GM03348 (cell line): ENCODE measurements at places on chromosomes 11 and 22.
A peak's percentile ranks its signal among the peaks of the same experiment; 100 is the strongest.

DNA sequence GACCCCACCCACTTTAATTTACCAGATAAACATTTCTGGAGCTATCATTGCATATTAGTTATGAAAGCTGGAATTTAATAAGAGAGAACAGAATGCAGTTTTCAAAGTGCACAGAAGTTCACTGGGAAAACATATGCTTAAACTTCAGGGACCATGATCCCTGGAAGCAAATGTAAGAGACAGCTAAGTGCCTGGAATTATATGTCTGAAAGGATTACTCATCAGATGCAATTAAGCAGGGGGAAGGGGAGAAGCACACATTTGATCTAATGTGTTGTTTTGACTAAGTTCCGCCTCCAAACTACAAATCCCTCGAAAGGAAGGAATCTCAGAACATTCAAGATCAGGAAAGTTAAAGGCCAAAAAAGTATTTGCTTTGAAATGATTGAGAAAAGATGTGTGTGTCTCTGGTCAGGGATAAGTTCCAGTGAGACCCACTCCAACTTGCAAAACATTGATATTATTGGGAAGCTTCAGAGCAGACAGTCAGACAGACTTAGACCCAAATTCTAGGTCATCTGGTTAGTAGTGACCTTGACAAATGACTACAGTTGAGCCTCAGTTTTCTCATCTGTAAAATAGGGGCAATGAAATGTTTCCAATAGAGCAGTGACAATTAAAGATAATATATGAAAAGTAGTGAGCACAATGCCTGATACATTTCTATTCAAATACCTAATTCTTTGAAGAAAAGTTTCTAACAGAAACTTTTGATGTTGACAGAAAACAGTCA, 147.6 kb downstream of the ME3 start:
- peak; percentile 61 for DNase-seq

DNA sequence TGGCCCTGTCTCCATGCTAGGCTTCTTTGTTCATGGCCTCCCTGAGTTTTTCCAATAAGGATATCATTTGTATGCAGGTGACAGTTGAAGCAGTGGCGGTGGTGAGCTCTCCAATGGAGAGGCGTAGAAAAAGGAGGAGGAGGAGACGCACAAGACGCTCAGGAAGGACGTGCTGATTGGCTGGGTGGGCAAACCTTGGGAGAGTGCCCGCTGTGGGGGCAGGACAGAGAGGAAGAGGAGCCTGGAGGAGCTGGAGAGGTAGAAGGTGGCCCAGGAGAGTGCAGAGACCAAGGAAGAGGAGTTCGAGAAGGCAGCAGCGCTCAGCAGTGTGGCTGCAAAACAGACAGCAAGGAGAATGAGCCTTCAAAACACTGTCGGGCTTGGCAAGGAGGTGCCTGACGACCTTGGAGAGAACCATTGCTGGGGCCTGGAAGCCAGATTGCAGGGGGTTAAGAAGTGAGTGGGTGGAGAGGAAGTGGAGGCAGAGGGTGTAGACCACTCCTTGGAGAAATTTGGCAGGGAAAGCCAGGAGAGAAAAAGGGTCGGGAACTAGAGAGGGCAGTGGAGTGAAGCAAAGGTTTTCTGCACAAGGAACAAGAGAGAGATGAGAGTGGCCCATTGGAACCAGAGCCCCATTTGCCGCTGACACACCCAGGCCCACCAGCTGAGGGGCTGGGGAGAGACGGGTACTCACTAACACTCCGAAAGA, 7.5 kb downstream of the CLCF1 start:
- DNase-seq = no peak

DNA sequence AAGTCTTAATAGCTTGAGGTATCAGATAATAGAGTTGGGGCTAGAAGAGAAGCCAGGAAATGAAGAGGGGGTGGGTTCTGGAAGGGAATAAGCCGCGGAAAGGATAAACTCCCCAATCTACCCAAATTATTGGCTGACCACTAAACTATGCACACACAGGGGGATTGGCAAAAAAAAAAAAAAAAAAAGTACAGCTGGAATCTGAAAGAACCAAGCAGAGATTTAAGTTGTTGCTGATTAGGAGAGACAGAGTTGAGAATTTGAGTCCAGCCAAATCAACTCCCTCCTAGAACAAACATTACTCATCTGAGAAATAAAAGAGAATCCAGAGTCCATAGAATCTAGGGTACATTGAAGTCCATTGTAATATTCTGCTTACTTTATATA, 134.9 kb downstream of the CCDC81 start:
- DNase-seq = no peak

DNA sequence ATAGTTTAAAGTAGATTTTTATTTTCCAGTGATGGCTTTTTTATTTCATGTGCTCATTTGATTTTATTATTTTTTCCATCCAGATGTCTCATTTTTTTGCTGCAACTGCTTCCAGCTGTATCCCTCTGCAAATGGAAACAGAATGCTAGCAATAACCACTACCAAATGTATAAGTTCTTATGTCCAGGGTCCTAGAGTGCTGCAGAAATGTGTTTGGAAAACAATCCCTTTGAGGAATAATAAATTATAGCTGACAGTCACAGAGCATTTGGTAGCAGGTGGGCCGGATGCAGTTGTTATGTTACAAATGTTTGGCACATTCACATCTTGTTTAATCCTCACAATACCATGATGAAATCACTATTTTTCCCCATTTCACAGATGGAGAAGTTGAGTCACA, 300.7 kb upstream of the PDGFD start:
- DNase-seq = no peak

- DNase-seq = no peak
These were observed 220.6 kb downstream of the TMEM135 start for GRCh38 chr11:87258171-87258833.

DNA sequence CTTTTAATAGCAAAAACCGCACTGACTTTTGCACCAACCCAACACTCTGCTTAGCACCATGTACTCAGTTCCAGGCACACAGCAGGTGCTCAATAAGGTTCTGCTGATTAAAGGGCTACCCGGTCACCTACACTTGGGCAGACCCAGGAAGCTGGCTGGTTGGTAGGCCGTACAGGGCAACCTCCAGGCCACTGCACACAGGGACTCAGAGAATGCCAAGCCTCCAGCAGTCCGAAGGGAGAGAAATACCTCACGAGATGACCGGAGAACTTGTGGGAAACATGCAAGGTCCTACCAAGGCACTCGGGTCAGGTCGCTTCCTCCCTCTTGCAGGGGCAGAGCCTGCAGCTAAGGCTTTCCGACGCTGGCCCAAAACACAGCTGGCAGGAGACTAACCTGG, 109.2 kb downstream of the MICAL3 start:
- no peak for DNase-seq

DNA sequence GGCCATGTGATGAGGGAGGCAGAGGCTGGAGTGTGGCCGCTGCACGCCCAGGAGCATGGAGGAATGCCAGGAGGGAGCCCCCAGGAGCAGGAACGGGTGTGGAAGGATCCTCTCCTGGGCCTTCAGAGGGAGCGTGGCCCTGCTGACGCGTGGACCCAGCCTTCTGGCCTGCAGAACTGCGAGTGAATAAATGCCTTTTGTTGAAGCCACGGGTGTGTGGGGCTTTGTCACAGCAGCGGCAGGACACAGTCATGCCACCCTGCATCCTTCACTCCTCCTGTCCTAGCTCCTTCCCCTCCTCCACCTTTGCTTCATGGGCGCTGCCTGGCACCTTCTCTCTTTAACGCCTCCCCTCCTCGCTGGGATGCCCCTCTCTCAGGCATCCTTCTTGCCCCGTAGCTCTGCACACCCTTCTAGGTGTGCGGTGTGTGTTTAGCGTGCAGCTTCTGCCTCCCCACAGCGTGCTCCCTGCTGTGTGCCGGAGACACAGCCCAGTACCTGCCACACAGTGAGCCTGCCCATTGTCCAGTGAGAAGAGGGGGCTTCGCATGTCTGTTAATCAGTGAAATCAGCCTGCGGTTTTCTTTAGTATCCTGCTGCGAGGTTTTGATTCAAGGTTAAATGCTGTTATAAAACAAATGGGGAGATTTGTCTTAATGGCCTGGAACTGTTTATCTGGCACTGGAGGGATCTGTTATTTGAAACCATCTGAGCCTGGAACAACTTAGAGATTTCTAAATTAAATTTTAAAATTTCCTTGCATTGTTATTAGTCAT, 459.6 kb downstream of the TBC1D22A start:
- no peak for DNase-seq
